ENCODE measurements at places on chromosomes 4 and X. TPM values are rescaled to one million over a fixed set of nuclear protein-coding genes. Genes with fewer than 3 reads are reported as not detected.

Gene TMPRSS11F
- not detected for total RNA-seq

GRCh38 chr4:4794421-4794820 is 65.0 kb upstream of the MSX1 start:
- DNase-seq = no peak

DNA sequence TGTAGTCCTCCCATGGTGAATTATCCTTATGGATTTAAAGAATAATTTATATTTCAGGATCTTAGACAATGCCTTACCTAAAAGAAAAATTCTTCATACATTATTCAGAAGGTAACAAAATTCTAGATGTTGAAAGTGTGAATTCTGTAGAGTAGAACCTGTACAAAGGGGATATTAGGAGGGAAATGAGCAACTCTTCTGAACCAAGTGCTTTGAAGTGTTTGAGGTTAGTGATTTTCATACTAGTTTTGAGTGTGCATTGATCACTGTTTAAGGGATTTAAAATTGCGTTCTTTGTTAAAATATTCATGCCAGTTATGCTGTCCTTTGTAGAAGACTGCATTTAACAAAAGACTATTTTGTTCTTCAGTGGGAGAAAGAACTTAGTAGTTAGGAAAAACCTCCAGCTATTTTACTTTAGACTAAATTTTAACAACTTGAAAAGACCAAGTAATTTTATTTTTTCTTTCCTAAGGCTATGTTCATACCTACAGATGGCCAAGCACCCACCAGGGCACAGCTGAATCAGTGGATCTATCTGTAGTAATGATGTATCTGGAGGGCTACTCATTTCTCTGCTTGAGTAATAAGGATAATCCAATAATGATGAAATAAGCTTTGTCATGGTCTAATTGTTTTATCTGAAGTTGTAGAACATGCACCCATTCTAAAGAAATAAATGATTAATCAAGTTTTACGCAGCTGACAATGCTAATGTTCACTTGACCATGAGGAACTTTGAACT is 134.3 kb upstream of the RPS6KA6 start:
- DNase-seq = no peak

DNA sequence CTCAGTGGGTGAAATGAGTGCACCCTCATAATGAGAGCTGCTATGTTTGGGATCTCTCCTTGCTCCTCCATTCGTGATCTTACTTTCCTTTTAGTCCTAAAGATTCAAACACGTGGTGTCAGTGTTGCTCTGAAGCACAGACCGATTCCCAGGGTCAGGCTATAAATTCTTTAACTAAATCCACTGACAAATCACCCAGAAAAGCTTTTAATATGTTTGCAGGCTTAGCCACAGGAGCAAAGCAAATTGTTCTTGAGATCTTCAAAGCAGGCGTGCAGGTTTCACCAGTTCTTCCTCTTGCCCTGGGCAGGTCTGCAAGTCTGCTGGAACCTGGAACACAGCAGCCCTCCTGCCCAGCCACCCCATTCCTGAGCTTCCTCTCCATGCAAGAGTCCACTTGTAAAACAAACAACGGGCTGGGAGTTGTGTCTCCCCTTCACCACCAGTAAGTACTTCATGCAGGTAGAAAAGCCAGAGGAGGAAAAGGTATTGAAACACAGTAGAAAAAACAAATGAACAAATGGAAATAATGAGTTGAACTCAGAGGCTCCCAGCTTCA is 70.1 kb upstream of the ENPP6 start:
- no peak for DNase-seq

Gene ERCC6L
- 0.92 TPM for total RNA-seq

Data from kidney epithelial cell (primary cell).